ENCODE measurements at places on chromosomes 16 and 17.

DNA sequence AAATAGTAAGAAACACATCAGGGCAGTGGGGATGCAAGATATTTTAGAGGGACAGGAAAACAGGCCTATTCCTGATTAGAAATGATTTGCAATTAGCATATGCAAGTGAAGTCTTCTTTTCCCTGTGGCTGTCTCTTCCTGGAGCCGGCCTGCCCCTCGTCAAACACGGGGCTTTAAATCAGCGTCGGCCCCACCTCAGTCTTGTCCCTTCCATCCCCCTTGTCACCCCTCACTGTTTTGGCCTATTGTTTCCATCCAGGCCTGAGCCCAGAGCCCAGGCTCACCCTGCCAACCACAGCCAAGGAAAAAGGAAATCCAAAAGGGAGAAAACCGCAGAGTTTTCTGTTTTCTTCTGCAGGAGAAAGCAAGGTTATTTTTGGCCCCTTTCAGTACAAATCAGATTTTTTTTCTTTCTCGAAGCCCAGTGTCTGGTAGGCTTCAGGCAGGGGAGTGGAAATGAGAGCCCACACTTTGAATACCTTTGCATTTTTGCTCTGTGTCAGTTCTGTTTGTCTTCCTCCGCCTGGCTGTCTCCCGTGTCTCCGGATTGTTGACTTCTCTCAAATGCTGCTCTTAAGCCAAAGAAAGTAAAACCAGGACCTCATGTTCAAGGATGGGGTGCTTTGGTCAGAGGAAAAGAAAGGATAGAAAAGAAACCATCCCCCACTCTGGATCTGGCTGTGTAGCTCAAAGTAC is 399.9 kb upstream of the CDH11 start:
- no peak for DNase-seq

- DNase-seq, result no peak
These were observed 15.2 kb downstream of the NXPH3 start for GRCh38 chr17:49590874-49591273.

- no peak for DNase-seq
These were observed 288.6 kb downstream of the SNX29 start for GRCh38 chr16:12265108-12265507.

DNA sequence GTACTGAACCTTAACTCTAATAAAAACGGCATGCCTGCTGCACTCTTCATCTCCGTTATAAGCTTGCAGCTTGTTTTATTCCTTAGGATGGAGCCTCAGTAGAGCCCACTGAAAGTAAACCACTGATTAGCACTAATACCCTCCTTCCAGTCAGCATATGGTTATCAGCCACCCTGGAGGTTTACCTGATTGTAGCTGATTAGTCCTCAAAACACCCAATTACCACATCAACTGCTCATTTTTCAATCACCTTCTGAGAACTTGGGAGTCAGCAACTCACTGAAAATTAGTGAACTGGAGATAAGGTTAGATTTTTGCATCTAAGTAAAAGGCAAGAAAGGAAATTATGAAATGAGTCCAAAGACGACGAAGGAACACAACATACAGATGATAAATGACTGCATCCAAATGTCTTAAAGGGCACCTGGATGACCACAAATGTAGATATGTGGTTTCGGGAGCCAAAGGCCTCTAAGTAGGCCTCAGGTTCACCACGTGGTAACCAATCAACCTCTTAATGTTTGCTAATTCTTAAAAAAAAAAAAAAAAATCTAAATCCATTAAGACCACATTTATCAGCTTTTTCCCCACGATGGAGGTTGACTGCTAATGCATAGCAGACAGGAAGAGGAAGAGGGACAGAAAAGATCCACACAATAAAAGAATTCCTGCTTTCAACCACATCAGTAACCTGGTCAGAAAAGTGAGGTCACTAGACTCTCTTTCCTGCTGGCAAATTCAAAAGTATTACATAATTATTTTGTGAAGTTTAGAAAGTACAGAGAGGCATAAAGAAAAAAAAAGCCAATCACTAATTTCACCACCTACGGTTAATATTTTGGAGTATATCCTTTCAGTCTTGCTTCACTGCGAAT is 28.0 kb downstream of the DCUN1D3 start:
- DNase-seq, result no peak
